Activated gamma-delta T cell (primary cell): ENCODE measurements at places on chromosomes 12 and 14.

- DNase-seq: no peak
Measured at GRCh38 chr14:64405295-64405694, 17.1 kb downstream of the MTHFD1 start.

- no peak for DNase-seq
Measured at GRCh38 chr14:32897698-32898064, 41.0 kb upstream of the NPAS3 start.

- DNase-seq: no peak
Measured at GRCh38 chr12:77760271-77761025, 70.2 kb upstream of the NAV3 start.

GRCh38 chr12:27504507-27504906 lies 19.5 kb upstream of the PPFIBP1 start:
- no peak for DNase-seq

- DNase-seq: no peak
Measured at GRCh38 chr12:70643939-70644338, 6.7 kb upstream of the PTPRB start.

GRCh38 chr14:103138301-103139131 lies 15.3 kb downstream of the TNFAIP2 start:
- DNase-seq: no peak

DNA sequence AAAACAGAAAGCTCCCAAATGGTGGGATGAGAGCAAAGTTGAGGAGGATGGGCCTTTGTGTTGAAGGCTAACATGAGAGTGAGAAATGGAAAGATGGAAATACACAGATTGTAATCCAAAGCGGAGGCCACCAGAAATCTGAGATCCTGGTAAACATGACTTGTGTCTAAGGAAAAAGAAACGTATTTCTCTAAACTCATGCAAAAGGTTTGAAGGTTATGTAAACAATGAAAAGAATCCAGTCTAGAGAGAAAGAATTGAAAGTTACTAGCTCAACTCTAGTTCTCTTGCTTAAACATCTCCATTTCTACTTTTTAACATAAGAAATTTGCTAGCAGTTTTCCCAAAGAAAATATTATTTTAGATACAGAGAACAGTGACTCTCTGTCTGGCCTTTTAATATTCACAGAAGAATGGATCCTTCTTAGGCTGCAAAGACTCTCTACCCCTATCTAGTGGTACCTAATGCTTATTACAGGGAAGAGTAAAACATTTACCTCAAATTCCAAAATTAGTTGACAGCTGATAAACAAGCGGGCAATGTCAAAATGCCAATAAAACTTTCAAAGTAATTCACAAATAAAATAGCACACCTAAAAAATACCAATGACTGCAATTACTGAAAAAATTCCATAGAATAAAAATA lies 75.8 kb upstream of the SOX5 start:
- no peak for DNase-seq

DNA sequence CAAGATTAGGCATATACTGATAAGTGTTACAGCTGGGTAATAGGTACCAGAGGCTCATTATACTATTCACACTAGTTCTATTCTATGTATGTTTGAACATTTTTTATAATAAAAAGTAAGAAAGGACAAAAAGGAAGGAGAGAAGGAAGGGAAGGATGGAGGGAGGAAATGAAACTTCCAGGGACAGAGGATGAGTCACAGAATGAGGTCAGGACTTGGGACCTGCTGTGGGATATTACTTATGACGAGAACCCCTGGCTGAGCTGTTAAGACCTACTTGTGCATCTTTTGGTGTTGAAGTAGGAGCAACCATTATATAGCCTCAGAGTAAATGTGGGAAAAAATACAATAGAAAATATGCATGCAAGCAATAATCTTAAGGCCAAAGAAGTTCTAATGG lies 16.7 kb upstream of the TMEM260 start:
- DNase-seq: no peak

DNA sequence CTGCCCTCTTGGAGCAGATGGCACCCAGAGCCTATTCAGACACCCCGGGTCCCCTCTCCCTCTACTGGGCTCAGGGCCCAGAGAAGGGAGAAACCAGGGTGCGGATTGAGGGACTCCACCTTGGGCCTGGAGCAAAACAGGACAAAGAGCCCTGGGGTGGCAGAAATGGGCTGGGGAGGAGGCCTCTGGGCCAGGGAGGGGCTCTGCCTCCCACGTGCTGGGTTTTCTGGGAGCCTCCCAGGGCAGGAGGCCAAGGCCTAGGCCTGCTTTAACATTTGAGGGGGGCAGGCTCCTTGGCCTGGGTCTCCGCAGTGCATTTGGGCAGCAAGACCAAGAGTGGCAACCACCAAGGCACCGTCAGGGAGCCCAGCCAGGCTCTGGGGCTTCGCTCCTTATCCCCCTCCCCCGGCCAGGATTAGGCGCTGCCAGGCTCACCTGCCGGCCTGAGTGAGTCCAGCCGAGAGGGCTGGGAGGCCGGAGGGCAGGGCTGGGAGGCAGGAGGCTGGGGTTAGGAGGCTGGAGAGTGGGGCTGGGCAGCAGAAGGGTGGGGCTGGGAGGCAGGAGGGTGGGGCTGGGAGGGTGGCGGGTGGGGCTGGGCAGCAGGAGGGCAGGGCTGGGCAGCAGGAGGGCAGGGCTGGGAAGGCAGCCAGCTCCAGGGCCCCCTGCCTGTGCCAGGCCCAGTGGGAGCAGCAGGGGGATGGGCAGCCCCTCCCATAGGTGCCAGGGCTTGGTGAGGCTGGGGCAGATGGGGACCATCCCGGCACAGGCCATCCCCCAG lies 101.8 kb upstream of the EIF5 start:
- no peak for DNase-seq

DNA sequence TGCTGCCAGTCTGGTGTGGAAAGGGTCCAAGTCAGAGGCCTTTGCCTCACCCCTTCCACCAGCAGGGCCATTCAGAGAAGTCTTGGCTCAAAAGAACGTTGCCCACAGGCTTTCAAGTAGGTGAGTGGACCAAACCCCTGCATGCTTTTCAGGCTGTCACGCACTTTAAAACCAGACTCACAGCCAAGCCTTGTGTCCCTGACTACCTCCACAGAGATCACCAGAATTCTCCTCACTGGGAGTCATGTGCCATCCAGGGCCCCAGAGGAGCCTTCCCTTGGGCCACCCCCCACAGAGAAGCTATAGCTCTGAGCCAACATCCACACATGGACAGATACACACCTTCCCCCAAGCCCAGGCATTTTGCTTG lies 283.1 kb downstream of the DPF3 start:
- no peak for DNase-seq

- no peak for DNase-seq
Measured at GRCh38 chr14:71482671-71483070, 449.6 kb upstream of the RGS6 start.

- no peak for DNase-seq
Measured at GRCh38 chr14:70170976-70171375, 17.8 kb downstream of the SLC8A3 start.

- no peak for DNase-seq
Measured at GRCh38 chr12:65956056-65956738, 131.9 kb downstream of the HMGA2 start.

- peak; percentile 29 for DNase-seq
Measured at GRCh38 chr14:64704743-64705380, 638 bp downstream of the PLEKHG3 start.

DNA sequence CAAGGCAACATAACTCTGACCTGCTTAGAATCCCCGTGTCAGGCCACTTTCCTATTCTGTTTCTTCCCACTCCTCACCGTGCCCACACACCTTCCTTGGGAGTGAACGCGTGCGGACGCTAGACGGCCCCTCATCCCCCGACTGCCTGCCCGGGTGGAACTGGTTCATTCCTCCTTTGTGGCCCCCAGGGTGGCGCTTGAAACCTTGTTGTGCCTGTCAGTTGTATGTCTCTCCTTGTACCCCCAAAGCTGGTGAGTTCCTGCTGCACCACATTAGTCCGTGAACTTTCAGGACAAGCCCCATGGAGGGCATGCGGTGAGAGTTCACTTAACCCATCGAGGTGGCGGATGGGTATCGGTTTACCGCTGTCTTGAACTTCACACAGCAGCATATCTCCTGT lies 46.7 kb downstream of the SSH1 start:
- DNase-seq: no peak

DNA sequence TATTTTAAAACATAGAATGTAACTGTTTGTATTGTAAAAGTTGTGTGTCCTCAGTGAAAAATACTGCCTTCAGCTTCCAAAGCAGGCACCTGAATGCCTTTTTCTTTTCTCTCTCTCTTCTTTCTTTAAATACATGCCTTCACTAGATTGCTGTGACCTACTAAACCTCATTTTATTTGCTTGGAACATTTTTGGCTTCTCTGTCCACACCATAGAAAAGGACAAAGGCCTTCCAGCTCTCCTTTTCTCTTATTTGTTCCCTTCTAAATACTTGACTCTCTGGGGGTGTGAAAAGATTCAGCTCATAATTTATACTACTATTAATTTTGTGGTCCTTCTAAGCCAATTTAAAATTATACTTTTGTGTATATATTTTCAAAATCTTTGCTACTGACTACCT lies 38.4 kb downstream of the PPM1A start:
- DNase-seq: no peak

DNA sequence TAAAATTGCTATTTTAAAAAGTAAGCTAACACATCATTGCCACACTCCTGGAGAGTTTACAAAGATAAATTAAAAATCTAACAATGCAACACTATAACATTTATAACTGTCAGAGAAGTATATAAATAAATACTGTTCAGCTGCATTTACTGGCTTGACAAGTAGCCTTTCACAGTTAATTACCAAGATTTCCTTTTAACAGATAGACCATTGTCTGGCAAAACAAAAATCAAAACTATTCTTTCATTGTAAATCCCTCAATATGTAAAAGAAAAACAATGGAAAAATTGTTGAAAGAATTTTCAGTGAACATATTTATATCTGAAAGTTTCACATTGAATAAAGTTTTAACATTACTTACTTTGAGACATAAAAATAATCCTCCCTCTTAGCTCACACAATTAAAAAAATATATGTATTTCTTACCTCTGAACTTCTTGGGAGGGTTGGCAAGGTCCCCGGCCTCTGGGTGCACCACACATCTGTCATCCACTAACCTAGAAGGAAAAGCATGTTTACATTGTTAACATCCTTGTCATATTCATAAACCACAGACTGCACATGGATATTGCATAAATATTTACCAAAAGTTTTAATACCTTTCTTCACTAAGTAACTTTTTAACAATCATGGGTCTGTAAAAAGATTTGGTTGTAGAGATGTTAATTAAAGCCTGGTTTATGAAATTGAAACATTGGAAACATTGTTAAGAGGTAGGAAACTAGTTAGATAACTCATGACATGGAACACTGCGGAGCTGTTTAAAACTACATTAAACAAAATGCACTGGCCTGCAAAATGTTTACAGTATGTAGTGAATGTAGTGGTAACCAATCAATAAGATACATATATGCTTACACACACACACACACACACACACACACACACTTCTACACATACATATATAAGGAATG lies 43.0 kb downstream of the ITPR2 start:
- no peak for DNase-seq

GRCh38 chr12:119447126-119447525 lies 112.6 kb downstream of the CCDC60 start:
- no peak for DNase-seq

GRCh38 chr12:100942984-100943749 lies 148.6 kb downstream of the ANO4 start:
- no peak for DNase-seq

GRCh38 chr12:53869500-53869899 lies 69.1 kb upstream of the HOXC13 start:
- no peak for DNase-seq

- no peak for DNase-seq
Measured at GRCh38 chr12:49568442-49569162, 660 bp upstream of the MCRS1 start.

DNA sequence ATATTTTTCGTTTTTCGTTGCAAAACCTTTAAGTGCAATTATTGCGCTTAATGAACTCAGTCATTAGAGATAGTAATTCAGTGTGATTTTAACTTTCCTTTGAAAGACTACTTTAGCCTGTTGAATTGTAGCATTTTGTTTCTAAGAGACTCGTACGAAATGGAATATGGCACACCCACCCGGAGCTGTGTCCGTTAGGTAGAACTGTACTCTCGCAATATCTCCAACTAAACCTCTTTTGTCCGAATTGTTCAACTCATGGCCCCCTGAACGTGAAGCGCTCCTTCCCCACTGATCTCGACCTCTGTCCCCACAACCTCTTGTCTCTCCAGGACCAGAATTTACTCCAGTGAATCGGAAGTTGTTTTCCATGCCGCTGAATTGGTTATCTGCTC lies 800 bp downstream of the PCNX4 start:
- DNase-seq: no peak

DNA sequence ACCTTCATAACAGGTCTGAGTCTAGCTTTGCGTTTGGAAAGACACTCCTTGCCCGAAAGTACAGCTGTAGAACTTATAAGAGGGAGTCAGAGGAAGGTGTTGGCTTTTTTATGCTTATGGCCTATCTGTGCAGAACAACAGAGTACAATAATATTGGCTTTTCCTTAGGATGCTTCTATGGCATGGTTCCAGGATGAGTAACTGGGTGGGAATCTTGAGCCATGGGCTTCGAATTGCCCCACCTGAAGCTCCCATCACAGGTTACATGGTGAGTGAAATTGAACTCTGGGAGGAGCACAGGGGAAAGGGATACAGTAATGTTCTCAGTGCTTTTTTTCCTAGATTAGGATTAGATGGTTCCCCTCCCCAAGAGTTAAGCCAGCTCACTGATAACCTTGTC lies 13.0 kb downstream of the PARP2 start:
- DNase-seq: no peak

- DNase-seq: no peak
Measured at GRCh38 chr14:71086567-71086966, 179.3 kb downstream of the PCNX1 start.

DNA sequence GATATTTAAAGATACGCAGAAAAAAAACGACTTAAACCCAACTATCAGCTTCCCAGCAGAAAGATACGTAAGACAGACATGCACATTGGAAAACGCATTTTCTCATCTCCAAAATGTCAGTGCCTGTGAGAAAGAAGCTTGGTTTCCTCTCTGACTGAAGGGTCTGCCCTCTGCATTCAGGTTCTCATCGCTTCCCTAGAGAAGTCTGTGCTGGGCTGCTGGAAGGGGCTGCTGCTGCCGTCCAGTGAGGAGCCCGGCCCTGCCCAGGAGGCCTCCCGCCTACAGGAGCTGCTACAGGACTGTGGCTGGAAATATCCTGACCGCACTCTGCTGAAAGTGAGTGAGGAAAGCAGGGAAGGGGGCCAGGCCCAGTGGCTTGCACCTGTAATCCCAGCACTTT lies 4.7 kb upstream of the PFDN5 start:
- DNase-seq: no peak

DNA sequence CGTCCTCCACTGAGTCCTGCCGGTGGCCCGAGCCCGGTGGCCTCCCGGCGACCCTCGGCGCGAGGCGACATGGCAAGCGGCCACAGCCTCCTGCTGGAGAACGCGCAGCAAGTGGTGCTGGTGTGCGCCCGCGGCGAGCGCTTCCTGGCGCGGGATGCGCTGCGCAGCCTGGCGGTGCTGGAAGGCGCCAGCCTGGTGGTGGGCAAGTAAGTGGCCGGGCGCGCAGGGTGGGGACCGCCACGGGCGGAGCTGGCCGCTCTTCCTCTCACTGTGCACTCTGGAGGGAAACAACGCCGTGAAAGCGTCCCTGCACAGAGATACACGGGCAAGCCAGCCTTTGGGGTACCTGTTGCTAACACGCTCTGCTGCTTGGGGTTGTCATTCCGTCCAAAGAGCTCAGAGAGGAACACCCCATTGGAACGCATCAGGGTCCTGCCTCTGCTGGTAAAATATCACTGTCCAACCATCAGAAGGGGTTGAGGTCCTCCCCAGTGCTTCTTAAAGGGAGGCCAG lies at the start of gene AMDHD1:
Gene AMDHD1, plus strand, starts transcription at position 2 of the 513 bp plus-strand sequence. Its CDS starts 68 bp downstream, at position 70.
- DNase-seq: peak; percentile 47

- no peak for DNase-seq
Measured at GRCh38 chr14:103418481-103418818, 33.2 kb downstream of the MARK3 start.
